CD4-positive, alpha-beta T cell (primary cell): ENCODE measurements at places on chromosomes 6 and 20. TPM values are rescaled to one million over a fixed set of nuclear protein-coding genes. Genes with fewer than 3 reads are reported as not detected.

DNA sequence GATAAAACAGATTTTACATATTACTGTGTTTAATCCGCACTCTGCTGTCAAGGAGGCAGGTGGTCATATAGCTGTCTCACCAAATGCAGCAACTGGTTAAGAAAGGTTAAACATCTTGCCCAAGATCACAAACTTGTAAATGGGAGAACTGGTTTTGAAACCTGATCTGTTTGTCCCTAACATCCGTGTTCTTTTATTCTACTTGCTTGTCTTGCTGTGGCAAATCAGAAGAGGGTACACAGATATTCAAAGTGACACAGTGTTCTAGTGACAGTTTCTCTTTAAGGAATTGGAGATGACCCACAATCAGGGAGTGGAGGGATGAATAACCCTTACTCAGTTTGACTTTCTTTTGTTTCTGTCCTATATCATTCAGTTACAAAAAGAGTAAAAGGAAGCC is 83.0 kb upstream of the SGK1 start:
- no peak for DNase-seq

The TREM1 gene
- total RNA-seq = 2.8 TPM

DNA sequence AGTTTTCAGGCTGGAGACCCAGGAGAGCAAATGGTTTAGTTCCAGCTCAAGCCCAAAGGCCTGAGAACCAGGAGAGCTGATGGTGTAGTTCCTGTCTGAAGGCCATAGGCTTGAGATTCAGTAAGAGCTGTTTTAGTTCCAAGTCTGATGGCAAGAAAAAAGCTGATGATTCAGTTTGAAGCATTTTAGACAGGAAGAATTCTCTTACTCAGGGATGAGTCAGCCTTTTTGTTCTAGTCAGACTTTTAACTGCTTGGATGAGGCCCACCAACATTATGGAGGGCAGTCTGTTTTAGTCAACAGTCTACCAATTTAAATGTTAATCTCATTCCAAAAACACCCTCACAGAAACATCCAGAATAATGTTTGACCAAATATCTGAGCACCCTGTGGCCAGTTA is 2.5 kb downstream of the ZSCAN26 start:
- DNase-seq = no peak

DNA sequence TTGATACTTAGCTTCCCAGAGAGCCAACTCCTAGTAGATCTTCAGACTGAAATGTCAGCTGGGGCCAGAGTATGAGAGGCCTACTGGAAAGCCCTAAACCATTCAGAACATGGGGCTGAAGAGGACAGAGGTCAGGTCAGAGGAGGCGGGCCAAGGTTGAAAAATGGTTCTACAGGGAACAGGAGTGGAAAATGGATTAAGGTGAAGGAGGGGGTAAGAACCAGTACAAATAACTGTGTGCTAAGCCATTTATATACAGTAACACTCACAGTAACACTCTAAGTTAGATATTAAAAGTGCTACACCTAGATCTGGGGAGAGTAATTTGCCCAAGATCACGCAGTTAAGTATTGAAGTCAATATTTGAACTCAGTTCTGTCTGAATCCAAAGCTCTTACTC is 313.2 kb upstream of the MAP3K7 start:
- no peak for DNase-seq

- peak; percentile 21 for DNase-seq
Observed at GRCh38 chr6:96626759-96627364, 63.9 kb downstream of the FHL5 start.

The SOX18 gene
- total RNA-seq = not detected

DNA sequence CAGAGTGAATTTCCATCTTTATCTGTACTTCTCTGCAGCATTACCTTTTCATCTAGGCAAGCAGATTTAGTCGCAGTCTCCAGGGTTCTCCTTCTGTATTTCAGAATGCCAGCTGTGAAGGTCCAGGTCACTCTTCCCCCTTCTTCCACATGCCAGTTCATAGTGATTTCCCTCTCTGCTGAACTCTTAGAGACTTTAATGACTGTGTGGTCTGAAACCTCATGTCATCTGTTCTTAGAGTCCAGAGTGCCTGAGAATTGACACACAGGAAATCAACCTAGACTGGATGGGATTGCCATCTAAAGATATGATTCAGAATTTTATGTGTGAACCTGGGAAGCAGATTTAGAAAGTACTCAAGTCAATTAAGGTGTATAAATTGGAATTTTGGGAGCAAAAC is 248.1 kb downstream of the TPBG start:
- no peak for DNase-seq

GRCh38 chr20:38007526-38007925 is 25.7 kb downstream of the TTI1 start:
- DNase-seq = no peak

The PHF20 gene
- 126 TPM for total RNA-seq

The PBOV1 gene
- not detected for total RNA-seq

The AAR2 gene
- 22.5 TPM for total RNA-seq

GRCh38 chr20:561437-562231 is 18.0 kb upstream of the CSNK2A1 start:
- DNase-seq = peak; percentile 10

DNA sequence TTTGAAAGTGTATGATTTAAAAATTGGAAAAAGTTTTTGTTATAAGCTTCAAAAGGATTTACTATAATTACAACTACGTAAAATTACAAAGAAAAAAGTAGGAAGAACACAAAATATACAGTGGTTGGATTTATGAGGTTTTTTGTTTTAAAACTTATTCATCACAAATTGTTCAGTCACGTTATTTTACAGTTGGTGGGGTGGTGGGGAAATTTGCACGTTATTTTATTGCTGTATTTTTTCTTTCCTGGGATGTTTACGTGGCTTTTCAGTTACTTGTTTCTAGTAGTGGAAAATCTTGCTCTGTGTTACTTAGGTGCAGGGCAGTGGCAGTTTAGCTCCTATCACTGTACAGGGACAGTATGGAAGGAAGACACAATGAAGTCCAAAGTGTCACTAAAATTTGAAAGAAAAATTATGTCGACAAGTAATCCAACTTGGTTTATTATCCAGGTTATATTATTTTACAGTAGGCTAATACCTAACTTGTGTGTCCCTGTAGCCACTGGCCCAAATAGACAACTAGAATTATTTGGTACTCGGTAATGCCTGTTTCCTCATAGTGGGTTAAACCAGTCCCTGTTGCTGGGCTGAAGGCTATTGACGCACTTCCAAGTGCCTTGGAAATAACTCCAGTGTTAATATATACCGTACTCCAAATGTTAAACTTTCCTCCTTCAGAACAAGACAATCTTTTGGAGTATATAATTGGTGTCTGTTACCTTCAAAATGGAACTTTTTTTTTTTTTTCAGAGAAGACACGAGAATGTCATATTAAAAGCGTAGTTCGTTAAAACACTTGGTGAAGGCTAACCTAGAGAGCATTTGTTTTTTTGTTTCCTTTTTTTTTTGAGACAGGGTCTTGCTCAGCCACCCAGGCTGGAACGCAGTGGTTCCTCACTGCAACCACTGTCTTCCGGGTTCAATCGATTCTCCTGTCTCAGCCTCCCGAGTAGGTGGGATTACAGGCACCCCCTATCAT is 4.6 kb downstream of the JARID2 start:
- DNase-seq = no peak

GRCh38 chr20:62804627-62805154 is at the start of gene OGFR:
TSS of gene OGFR (plus strand) at chr20:62804835. CDS start at chr20:62804860, 25 bp downstream.
- peak; percentile 68 for DNase-seq

- DNase-seq = no peak
Observed at GRCh38 chr6:11835065-11835464, 56.5 kb upstream of the ADTRP start.

GRCh38 chr20:9919271-9920014 is 80.6 kb upstream of the PAK5 start:
- no peak for DNase-seq

The SLC22A2 gene
- not detected for total RNA-seq

DNA sequence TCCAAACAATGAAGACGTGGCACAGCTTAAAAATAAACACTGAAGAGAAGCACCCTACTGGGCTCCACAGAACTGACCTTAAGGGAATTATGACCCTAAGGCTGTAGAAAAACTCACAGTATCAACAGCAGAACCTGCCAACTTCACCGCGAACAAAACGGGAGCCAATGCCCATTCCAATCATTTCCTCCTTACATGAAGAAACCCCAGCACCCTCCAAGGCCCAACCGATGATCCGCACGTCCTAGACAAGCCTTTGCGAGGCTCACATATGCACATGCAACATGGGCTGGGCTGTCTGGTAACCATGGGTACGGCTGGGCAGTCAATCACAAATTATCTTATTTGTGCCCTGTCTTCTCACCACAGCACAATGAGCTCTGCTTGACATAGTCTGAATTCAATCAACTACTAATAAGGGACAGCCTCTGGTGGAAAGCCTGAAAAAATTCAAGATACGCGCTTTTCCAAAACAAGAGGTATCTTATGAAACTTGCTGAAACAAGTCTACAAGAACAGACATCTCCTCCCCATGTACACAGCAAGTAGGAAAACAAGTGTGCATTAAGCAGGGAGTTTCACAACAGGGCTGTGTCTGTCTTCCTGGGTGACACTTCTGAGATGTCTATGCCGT is 1.7 kb downstream of the DIDO1 start:
- DNase-seq = no peak

DNA sequence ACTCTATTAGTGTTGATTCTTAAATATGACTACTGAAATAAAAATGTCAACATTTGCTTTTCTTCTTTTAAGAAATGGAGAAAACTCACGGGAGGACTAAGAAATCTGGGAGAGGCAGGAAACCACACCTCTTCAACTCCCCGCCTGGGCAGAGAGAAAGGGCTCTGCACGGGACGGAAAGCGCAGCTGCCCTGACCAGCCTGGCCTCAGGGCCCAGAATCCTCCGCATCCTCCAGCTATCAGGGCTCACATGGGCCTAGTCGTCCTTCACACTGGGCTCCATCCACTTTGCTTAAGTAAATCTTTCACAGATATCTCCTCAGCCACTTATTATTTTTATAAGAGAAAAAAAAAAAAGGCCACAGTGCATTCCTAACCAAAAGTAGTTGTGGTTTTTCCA is 215.1 kb downstream of the TBXT start:
- DNase-seq = no peak

DNA sequence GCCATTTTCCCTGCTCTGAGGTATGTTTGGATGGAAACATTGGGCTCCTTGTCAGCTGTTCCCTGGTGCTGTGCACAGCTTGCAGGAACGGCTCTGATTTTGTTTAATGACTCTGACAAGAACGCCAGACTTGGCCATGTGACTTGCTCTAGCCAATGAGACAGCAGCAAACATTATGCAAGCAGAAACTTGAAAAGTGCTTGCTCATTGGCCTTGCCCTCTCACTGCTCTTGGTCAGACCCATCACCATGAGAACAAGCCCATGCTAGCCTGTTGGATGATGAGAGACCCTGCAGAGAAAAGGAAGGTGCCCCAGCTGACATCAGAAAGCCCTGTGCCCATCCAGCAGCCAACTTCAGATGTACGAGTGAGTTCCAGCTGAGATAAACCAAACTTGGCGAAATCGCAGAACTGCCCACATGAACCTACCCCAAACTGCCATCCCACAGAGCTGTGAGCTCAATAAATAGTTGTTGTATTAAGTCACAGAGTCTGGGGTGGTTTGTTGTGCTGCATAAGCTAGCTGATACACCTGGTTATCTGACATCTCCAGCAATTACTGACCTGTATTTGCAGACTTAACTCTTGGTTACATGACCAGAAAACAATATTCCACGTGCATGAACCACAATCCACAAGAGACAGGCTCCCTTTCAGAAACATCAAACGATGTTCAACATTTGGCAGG is 96.9 kb downstream of the JPH2 start:
- no peak for DNase-seq

- DNase-seq = no peak
Observed at GRCh38 chr6:83827050-83827449, 26.1 kb upstream of the RIPPLY2 start.

- DNase-seq = no peak
Observed at GRCh38 chr6:106739387-106739786, 110.0 kb downstream of the QRSL1 start.
